ENCODE measurements at places on chromosomes 3 and 15. TPM values are rescaled to one million over a fixed set of nuclear protein-coding genes. Genes with fewer than 3 reads are reported as not detected.

The GOLGA8G gene
- total RNA-seq, result not detected

The SLC12A1 gene
- not detected for total RNA-seq

The CPN2 gene
- total RNA-seq, result not detected

The MCTP2 gene
- total RNA-seq, result not detected

The CCDC39 gene
- total RNA-seq, result not detected

The GOLGA8T gene
- total RNA-seq, result 1.7 TPM

The DPPA4 gene
- not detected for total RNA-seq

All from A549 treated with CORT108297 at 1 μM for 4 hours (cell line).